Activated CD4-positive, CD25-positive, alpha-beta regulatory T cell treated with anti-CD3 and anti-CD28 coated beads, Interleukin-2, amount 50 U/mL, for 72 hours (primary cell): ENCODE measurements at places on chromosomes 7 and 10.

DNA sequence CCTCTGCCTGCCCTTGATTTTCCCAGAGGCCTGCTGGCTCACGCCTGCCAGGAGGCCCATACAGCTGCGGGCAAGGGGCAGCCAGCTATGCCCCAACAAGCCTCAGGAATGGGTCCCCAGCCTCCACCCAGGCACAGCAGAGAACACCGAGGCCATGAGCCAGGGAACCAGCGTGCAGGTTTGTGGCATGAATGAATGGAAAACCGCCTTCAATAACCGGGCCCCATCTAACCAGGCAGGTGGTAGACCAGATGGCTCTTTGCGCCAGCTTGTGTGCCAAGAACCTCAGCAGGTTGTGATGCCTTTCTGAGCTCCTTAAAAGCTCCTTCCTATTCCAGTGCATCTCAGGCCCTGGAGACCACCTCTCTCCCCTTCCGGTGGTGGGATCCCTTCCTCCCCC, 50.2 kb downstream of the ELFN1 start:
- DNase-seq, result no peak

- DNase-seq, result no peak
Measured at GRCh38 chr7:106128836-106129235, 16.7 kb upstream of the SYPL1 start.

DNA sequence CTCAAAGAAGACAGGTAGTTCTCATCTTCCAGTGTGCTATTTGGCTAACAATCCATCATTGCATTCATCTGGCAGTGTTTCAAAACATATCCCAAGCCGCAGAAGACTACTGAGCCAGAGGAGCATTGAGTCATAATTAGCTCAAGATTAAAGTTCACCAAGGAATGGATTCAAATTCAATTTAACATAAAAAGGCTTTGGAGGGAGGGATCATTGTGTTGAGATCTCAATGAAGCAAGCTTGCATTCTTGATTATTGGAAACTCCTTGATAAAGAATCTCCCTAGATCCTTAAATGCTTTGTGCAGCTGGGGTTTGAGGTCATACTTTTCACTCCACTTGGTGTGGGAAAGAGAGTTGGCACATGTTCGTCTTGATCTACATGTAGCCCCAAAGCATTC, 142.8 kb upstream of the SEMA3A start:
- no peak for DNase-seq

DNA sequence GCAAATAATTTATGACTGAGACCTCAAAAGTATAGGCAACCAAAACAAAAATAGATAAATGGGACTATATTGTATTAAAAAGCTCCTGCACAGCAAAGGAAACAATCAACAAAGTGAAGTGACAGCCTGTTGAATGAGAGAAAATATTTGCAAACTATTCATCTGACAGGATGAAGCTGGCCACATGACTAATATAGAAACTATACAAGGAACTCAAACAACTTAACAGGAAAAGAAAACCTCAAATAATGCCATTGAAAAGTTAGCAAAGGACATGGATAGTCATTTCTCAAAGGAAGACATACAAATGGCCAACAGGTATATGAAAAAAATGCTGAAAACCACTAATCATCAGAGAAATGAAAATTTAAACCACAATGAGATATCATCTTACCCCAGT, 245.1 kb downstream of the STK31 start:
- DNase-seq, result no peak

- no peak for DNase-seq
Measured at GRCh38 chr10:79066411-79067240, 2.1 kb upstream of the ZMIZ1 start.

DNA sequence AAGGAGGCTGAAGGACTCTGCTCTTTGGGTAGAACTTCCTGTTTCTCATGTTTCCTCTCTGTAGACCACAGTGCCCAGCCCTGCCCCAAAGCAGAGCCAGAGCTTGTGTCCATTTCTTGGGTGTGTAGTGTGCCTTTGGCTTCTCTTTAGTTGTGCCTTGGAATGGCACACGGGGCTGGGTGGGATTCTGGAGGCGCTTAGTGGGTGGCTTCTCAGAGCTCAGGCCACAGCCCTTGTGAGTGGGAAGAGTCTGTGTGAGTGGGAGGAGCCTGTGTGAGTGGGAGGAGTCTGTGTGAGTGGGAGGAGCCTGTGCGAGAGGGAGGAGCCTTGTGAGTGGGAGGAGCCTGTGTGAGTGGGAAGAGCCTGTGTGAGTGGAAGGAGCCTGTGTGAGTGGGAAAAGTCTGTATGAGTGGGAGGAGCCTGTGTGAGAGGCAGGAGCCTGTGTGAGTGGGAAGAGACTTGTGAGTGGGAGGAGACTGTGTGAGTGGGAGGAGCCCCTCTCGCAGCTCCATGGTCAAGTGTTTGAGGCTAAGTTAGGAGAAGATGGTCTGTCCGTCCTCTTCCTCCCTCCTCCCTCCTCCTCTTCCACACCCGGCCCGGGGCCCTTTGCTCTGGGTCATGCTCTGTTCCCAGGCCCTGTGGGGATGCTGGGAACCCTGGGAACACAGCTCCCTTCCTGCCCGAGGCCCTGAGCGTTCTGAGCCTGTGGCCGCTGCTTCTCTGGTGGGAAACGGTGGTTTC, 153.0 kb downstream of the GRK5 start:
- peak; percentile 41 for DNase-seq

DNA sequence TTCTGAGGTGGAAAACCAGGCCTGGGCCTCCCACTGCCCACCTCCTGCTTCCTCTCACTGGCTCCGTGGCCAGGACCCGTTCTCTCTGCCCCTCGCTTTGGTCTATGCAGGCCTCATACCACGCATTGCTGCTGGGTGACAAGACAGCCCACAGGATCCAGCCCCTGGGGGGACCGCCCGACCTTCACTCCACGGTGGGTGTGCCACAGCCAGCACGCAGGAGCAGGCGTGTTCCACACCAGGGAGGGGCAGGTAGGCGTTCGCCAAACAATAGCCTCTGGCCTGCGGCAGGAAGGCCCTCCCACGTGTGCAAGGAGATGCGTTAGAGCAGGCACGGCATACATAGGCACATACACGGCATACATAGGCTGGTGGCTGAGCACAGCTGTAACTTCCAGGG, 233.4 kb downstream of the WDR37 start:
- peak; percentile 23 for DNase-seq
